ENCODE measurements at places on chromosomes 1 and 21.

GRCh38 chr1:180229483-180230415, at the start of gene LHX4:
LHX4 (plus strand) TSS chr1:180230264; CDS start chr1:180230530, 266 bp downstream.
- peak; percentile 76 for DNase-seq

DNA sequence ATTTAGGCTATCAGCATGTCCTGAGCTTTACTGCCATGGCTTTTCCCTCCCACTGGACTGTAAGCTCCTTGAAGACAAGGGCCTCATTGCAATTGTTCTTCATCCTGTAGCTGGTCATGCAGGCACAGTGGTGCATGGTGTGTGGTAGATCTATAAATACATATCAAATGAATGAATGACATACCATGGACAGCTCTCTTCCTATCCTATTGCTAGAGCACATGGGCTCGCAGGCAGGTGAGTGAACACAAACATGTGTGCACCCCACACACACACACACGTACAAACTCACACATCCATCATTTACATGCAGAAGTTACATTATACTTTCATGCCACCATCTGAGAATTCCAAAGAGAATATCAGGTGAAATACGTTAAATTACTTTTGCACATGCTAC, 172.9 kb upstream of the RUNX1 start:
- DNase-seq: no peak

GRCh38 chr21:40139636-40140035, 272.4 kb downstream of the PCP4 start:
- DNase-seq: no peak

DNA sequence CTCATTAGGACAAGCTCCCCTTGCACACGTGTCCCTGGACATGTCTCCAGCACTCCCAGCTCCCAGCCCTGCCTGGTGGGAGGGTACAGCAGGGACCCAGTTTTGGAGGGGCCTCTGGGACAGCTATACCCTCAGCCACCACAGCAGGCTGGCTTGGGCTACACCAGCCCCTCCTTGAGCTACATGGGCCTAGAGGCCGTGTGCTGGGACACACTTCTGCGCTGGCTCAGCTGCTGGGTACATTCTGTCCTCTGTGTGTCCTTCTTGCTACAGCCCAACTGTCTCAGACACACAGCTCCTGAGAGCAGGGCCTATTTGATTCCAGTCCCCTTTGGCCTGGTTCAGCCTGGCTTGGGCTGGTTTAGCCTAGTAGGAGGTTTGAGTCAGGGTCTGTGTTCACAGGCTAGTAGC, 26.7 kb downstream of the DMAP1 start:
- DNase-seq: no peak

DNA sequence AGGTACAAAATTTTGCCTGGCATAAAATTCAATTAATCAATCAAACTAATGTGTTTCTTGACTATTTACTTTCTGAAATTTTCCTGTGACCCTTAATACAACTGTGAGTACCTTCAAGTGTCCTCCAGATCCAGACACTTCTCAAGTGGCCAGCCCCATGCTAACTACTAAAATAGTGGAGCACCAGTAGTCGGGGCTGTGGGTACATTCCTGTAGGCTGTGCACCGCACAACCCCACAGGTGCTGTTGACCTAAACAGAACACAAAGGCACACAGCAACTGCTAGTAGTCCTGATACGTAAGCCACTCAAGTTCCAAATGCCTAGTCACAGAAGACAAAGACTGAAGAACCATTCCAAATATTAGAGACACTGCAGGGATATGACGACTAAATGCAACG, 36.6 kb downstream of the TMEM50B start:
- no peak for DNase-seq

GRCh38 chr1:236953151-236953700, 51.0 kb downstream of the MT1HL1 start:
- DNase-seq: no peak
